Activated CD8-positive, alpha-beta memory T cell treated with anti-CD3 and anti-CD28 coated beads, Interleukin-2, amount 50 U/mL, for 4 hours (primary cell): ENCODE measurements at places on chromosomes 1 and 21.

DNA sequence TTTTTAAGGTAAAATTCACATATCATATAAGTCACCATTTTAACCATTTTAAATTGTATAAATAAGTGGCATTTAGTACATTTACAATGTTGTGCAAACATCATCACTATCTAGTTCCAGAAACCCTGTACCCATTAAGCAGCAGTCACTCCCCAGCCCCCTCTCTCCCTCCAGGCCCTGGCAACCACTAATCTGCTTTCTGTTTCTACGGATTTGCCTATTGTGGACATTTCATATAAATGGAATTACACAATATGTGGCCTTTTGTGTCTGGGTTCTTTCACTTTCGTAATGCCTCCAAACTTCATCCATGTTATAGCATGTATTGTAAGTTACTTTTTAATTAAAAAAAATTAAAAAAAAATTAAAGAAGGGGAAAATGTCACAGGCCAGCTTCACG, 58.0 kb upstream of the RAB3GAP2 start:
- DNase-seq = no peak

DNA sequence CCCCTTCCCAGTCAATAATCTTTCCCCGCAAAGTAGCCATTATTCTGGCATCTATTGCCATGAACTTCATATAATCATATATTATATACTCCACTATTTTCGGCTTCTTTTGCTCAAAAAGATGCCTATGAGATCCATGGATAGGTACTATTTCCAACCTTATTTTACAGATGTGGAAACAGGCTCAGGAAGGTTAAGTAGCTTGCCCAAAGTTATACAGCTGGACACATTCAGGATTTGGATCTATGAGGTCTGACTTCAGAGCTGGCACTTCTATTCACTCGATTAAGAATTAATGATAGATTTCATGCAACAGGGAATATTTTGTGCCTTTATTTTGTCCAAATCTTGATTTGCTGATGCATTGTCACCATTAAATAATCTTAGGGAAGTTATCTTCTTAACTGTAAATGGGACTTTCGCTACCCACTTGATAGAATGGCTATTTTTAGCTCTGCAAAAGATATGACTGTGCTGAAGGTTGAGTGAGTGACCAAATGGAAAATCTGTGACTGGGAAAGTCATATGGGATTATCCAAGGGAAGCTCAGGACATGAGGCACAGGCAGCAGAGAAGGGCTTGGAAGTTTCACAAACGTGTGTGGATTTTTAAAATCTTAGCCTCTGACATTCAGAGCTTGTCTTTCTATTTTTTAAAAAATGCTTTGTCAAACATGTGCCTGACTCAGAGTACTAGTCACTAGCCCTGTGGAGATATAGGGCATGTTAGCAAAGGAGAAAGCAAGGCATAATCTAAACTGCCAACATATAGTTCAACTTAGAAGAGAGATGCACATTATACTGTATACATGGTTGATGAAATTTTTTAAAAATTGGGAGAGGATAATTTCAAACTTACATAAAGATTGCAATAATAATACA, 36.5 kb downstream of the GIPC2 start:
- DNase-seq = no peak

- no peak for DNase-seq
Measured at GRCh38 chr1:201375169-201375568, 2.3 kb downstream of the TNNT2 start.

GRCh38 chr1:116834595-116834994, 75.1 kb upstream of the PTGFRN start:
- DNase-seq = no peak

GRCh38 chr1:34166625-34167361, 1.8 kb upstream of the CSMD2 start:
- no peak for DNase-seq

DNA sequence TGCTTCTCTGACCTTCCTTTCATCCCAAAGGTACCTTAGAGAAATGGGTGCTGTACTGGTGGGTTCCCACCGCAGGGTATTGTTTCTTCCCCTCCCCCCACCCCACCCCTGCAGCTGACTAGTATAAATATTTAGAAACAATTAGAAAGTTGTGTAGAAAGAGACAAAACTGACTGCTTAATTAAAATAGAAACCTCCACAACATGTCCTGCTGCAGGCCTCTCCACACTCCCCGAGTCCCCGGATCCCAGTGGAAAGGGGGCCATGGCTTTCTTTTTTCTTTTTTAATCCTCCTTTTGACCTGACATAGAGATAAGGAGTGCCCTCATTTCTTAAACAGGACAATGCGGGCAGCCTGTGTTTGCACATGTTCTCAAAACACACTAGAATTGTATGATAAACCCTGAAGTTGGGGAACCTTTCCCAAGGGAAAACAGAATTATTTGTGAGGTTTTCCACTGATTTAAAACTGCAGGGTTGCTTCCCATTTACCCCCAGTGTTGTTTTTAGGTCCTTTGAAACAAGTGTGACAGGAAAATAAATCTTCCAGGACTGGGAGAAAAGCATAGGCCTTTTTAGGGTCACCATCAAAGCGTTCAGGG, 1.7 kb downstream of the RHOU start:
- no peak for DNase-seq

- peak; percentile 9 for DNase-seq
Measured at GRCh38 chr1:109767637-109768334, 4.1 kb upstream of the EPS8L3 start.

- DNase-seq = no peak
Measured at GRCh38 chr1:211829343-211830054, 1.1 kb downstream of the LPGAT1 start.

DNA sequence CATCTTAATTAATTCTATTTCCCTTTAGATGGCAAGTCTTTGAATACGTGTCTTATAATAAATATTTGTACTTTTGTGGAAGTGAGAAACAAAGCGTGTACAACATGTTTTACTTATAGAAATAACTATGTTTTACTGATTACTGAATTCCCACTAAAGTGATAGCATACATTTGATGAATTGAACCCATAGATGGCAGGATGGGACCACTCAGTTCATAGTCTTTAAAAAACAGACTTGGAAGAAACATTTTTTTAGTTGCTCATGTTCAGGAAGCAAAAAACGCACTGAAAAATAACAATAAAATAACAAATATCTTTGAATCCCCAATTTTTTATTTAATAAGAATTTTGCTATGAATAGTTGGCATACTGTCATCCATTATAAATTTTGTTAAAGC, 507.1 kb upstream of the ZRANB2 start:
- no peak for DNase-seq

- DNase-seq = no peak
Measured at GRCh38 chr1:39936724-39937491, 18.0 kb upstream of the MFSD2A start.

- DNase-seq = no peak
Measured at GRCh38 chr1:205324781-205325180, 3.2 kb upstream of the NUAK2 start.

- no peak for DNase-seq
Measured at GRCh38 chr1:96002201-96002600, 719.4 kb upstream of the PTBP2 start.

DNA sequence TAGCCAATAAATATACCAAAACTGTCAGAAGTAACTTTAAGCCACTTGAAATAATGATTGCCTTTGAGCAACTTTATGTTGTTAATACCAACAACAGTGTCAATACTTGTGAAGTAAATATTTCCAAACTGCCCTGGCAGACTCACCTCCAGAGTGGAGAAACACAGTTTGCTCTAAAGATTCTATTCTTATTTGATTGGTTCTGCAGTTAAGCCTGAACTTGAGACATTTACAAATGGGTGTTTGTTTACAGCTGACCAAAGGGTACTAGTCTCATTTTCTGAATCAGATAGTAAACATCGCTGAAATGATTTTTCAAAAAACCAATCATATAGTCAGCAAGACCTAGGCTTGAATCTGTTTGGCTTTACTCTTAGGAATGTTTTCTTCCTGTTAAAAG, 1.3 kb upstream of the MYOC start:
- DNase-seq = no peak

GRCh38 chr1:20279509-20279908, 11.2 kb upstream of the VWA5B1 start:
- no peak for DNase-seq

DNA sequence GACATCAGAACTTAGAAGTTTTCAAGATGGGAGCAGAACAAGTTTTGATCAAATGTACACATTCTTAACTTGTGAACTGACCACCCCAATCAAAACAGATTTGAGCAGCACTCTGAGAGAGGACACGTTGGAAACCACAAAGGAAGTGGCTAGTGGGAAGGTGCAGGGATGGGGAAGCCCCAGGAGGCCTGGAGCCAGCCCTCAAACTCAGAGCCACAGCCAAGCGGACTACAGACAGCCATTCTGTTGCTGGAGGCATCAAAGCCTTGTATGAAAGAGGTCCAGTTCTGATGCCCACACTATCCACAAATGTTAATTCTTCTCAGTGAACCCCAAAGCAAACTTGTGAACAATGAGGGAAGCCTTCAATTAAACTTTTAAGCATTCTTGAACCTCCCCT, 143.6 kb upstream of the RAB4A start:
- DNase-seq = no peak

- DNase-seq = no peak
Measured at GRCh38 chr1:27489501-27489972, 430 bp downstream of the WASF2 start.
